ENCODE measurements at places on chromosomes 2 and 18.

GRCh38 chr2:239224955-239225354 is 175.9 kb downstream of the HDAC4 start:
- DNase-seq: no peak

DNA sequence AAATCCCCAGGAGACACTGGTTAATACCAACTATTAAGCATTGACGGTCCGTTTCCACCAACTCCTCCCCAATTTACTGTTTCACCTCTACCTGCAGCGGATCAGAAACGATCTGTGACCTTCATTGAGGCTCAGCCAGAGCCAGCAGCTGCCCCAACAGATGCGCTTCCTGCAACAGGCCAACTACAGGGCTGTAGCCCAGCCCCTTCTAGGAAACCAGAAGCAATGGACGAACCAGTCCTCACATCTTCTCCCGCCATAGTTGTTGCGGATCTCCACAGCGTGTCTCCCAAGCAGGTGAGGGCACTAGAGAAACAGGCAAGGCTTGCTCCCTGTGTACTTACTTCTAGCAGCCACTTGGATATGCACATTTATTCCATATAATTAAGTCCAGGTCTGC is 8.5 kb upstream of the RPE start:
- no peak for DNase-seq

- no peak for DNase-seq
These were observed 126.6 kb downstream of the EN1 start for GRCh38 chr2:118720866-118721265.

DNA sequence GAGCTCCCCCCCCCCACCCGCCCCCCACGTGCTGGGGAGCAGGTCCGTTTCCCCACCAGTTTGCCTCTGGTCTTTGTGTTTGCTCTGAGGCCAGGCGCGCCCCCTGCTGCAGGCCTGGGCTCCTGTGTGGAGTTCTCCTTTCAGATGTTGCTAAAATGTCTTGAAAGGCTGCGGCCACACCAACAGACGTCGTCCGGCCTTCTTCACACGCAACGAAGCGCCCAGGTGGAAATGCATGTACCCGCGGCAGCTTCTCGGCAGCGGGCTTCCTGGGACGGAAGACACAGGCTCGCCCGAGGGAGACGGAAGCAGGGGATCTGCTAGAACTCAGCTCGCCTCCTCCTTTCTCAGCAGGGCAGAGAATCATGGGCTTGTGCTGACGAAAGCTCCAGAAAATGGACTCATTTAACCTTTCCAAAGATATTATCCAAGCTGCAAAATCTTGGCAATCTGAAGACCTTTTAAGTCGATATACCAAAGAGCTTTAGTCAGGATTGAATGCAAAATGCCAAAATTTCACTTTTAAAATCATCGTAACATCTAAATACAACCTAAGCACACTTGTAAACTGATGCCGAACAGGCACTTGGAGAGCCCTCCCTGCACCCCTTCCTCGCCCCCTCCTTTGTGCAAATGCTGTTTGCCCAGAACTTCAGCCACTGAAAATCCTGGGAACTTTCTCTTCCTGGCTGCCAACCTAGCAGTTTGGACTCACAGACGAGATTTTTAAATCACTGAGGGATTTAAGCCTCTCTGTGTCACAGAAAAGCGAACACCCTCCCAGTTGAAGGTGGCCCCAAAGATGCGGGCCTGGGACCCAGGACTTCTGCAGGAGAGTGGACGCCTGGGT is 125.5 kb upstream of the ZNF516 start:
- DNase-seq: peak; percentile 16

Data from activated CD4-positive, alpha-beta T cell treated with anti-CD3 and anti-CD28 coated beads, Interleukin-2, amount 50 U/mL, for 1 hour (primary cell).